SW480 (cell line): ENCODE measurements at places on chromosomes 13 and 19.

- no peak for DNase-seq
Measured at GRCh38 chr19:23784274-23784673, 25.6 kb upstream of the ZNF681 start.

GRCh38 chr19:49855277-49855675, 4.3 kb downstream of the PTOV1 start:
- DNase-seq, result no peak

DNA sequence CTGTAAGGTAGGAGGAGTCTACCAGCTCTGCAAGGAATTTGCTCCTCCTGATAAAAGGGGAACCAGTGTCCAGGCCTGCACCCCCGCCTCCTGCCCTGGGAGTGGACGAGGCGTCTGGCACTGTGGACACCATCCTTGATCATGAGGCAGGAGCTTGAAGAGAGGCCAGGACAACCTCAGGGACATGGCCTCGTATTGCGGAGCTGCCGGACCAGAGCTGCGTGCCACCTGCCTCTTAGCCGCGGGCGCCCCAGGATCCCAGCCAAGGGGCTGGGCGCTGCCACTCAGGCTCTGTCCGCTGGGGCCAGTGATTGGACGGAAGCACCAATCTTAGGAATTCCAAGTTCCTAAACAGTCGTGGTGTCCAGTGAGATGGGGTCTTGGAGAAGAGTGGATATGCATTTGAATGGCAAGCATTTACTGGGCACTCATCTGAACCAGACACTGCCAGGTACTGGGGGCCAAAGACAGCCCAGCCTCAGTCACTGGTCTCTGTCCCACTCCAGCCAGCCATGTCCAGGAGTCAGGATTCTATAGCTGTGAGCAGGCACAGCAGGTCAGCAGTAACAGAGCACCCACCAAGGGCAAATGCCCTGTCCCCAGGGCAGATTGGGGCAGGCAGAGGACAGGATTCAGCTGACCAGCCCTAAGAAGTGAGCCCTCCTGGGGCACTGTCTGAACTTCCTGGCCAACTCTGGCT, 39.1 kb upstream of the ANKRD10 start:
- no peak for DNase-seq

GRCh38 chr19:31317570-31317969, 31.7 kb downstream of the TSHZ3 start:
- DNase-seq, result no peak

DNA sequence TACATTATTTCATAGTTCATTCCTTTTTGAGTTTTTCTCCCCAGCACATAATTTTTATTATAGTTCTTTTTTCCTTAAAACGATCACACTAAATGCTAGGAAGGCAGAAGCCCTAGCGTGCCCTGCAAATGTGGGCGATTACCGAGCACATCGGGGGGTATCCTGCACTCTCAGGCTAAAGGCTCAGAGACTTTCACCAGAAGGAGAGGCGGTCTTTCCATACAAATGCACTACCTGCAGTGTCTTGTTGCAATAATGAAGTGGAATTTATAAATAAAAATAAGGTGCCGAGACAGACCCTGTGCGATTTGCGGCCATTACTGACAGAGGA, 29.3 kb upstream of the SPACA7 start:
- DNase-seq, result no peak

DNA sequence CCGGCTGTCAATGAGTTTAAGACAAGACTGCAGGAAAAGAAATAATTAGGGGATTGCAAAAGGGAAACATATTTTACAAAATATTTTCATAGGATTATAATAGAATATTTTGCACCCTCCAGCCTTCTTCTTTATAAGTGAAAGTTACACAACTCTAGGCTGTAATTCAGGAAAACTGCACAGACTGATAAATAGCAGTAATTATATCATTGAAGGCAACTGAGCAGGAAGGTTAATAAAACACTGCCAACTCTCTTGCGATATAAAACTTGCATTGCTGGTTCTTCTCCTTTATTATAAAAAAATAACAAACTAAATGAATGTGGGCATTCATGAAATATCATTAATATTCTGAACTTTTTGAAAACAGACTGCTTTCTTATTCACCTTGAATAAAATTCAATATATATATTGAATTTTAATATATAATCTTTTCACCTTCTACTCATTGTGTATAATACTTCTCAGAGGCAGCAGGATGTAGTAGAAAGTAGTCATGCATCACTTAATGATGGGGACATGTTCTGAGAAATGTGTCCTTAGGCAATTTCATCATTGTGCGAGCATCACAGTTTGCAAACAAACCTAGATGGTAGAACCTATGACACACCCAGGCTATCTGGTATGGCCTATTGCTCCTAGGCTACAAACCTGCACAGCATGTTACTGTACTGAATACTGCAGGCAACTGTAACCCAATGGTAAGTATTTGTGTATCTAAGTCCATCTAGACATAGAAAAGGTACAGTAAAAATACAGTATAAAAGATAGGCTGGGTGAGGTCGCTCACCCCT, 24.9 kb upstream of the STARD13 start:
- no peak for DNase-seq

GRCh38 chr13:80214521-80214991, 126.4 kb downstream of the SPRY2 start:
- no peak for DNase-seq

DNA sequence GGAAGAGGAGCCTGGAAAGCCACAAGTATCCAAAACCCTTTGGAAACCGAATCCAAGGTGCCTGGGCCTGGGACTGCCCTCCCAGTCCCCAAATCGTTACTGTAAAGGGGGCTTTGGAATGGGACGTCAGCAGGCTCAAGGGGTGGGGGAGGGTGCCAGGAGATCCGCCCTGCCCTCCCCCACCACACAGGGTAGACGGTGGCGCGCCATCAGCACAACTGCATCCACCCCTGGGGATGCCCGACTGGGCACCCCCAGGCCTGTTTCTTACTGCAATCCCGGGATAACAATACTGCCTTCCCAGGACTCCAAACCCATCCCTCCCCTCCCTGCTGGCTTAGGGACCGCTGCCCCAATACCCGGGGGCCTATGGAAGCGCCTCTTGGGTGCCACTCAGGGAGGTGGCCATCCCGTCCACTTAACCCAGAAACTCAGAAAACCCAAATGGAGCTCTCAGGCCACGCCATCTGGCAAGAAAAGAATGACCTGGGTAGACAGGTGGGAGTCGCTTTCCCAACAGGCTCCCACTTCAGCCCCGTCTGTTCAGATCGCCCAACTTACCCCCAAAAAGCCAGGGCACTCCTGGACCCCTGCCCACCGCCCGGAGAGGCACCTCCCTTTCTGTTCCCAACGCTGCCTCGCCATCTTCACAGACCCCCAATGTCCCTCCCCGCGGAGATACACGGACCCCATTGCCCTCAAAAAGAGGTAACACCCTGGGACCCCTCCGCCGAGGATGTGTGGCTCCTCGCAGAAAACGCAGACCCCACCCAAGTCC, 2.4 kb downstream of the KLF16 start:
- no peak for DNase-seq

GRCh38 chr13:30113551-30113950, 193.8 kb downstream of the KATNAL1 start:
- DNase-seq, result no peak

GRCh38 chr13:41694545-41695301, 237.4 kb downstream of the RGCC start:
- DNase-seq, result no peak

GRCh38 chr13:44435142-44435918, 61.7 kb downstream of the SERP2 start:
- DNase-seq, result peak; percentile 99

- DNase-seq, result no peak
Measured at GRCh38 chr13:25796474-25796873, 255.3 kb downstream of the SHISA2 start.

GRCh38 chr19:48812094-48812929, 1.5 kb upstream of the BCAT2 start:
- peak; percentile 72 for DNase-seq

GRCh38 chr19:4456476-4456842, 1.1 kb downstream of the UBXN6 start:
- no peak for DNase-seq

- DNase-seq, result no peak
Measured at GRCh38 chr13:50435011-50435410, 408.5 kb downstream of the DLEU7 start.

DNA sequence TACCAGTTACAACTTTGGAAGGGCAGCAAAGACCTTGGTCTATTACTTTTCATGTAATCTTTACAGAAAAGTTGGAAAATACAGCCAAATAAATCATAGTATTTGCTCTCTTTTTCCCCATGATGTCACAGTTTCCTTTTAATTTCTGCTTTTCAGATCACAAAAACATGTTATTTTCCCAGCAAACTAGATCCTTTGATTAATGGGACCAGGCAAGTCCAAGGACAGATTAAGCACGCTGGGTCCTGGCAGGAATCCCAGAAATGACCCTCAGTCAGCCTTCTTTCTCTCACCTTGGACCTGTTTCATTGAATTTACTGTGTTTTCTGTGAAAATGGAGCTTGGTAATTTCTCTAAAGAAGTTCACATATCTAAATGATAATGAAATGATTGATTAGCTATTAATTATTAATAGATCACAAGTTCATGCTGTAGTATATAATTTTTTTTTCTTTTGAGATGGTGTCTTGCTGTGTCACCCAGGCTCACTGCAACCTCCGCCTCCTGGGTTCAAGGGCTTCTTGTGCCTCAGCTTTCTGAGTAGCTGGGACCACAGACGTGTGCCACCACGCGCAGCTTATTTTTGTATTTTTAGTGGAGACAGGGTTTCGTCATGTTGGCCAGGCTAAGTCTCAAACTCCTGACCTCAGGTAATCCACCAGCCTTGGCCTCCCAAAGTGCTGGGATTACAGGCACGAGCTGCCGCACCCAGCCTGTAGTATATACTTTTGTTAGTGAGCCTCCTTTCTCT, 16.0 kb downstream of the SPATA13 start:
- no peak for DNase-seq

DNA sequence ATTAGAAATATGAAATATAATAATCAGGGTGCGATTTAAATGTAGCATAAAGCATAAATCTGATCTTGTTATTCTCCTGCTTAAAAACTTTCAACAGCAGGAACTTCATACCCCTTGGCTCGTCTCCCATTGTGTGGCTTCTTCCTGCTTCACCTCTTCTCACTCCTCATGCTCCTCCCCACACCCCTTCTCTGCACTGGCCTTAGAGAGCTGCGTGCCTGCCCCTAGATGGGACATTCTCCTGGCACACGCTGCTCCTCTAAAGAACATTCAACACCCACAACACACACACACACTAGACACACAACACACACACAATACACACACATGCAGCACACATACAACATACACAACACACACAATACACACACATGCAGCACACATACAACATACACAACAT, 104.6 kb upstream of the RAP2A start:
- no peak for DNase-seq

- DNase-seq, result no peak
Measured at GRCh38 chr13:67880916-67881315, 650.8 kb upstream of the PCDH9 start.

- peak; percentile 67 for DNase-seq
Measured at GRCh38 chr19:19488875-19489690, 26.3 kb downstream of the TSSK6 start.

- peak; percentile 98 for DNase-seq
Measured at GRCh38 chr19:38304866-38305429, 897 bp downstream of the C19orf33 start.

DNA sequence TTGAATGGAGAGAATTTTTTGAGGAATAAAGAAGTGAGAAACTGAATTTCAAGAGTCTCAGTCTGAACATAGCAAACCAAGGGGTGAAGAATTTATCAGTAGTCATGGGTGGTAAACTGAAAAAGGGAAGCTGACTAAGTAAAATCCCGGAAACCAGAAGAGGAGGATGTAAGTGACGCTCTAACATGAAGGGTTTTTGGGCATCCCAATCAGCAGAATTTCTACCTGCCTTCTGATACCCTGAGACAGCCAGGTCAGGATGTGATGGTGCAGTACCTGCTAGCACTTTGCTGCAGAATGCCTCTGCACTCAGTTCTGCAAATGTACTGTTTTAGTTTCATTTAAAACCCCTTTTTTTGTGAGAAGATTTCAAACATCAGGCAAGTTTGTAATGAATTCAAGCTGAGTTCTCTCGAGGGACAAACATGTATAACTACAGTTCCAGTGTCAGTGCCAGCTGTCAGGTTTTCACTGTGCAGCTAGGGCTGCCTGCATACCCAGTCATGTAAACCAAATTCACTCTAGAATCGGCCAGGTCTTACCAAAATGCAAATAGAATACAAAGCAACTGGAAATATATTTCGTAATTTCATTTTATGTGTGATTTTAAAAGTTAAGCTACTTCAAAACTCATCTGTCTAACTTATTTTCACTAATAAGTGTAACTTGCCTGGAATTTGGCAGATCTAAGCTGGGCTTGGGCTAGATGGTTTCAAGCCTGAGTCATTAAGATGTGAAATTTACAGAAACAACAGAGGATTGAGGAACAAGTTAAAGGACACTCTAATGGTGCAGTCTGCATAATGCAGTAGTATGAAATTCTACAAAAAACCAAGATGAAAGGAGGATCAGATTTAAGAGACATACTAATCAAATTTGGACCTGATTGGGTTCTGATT, 13.8 kb downstream of the METTL21C start:
- DNase-seq, result no peak

GRCh38 chr13:72839831-72840426, 58.0 kb downstream of the PIBF1 start:
- peak; percentile 67 for DNase-seq

- DNase-seq, result peak; percentile 86
Measured at GRCh38 chr19:41706741-41707501, 1.5 kb upstream of the CEACAM5 start.

- no peak for DNase-seq
Measured at GRCh38 chr13:40334616-40335015, 331.8 kb downstream of the FOXO1 start.

- no peak for DNase-seq
Measured at GRCh38 chr13:106804991-106805390, 237.1 kb upstream of the ARGLU1 start.

- no peak for DNase-seq
Measured at GRCh38 chr19:17159466-17160393, 55.4 kb upstream of the USE1 start.

GRCh38 chr13:113088691-113089020, 16.9 kb upstream of the F7 start:
- DNase-seq, result no peak

- no peak for DNase-seq
Measured at GRCh38 chr13:46403851-46404732, 17.0 kb upstream of the RUBCNL start.

GRCh38 chr13:24842549-24843274, 78.7 kb downstream of the RNF17 start:
- DNase-seq, result peak; percentile 34

GRCh38 chr13:109749365-109749764, 37.0 kb downstream of the IRS2 start:
- no peak for DNase-seq

GRCh38 chr19:1360126-1360817, 23.4 kb upstream of the NDUFS7 start:
- no peak for DNase-seq

DNA sequence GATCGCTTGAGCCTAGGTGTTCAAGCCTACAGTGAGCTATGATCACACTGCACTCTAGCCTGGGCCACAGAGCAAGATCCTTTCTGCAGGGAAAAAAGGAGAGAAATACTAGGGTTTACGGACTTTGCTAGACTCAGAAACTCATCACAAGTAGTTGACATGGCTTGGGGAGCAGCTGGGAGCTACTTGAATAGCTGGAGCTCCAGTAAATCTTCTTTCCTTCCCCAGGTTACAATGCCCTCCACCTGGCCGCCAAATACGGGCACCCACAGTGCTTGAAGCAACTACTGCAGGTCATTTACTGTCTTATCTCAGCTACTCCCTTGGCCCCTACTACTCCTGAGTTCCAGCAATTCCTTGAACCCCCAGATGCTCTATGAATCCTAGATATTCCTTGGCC, 19.3 kb downstream of the ANKRD24 start:
- no peak for DNase-seq
